ENCODE measurements at places on chromosomes 2 and 18.
A peak's percentile ranks its signal among the peaks of the same experiment; 100 is the strongest.

DNA sequence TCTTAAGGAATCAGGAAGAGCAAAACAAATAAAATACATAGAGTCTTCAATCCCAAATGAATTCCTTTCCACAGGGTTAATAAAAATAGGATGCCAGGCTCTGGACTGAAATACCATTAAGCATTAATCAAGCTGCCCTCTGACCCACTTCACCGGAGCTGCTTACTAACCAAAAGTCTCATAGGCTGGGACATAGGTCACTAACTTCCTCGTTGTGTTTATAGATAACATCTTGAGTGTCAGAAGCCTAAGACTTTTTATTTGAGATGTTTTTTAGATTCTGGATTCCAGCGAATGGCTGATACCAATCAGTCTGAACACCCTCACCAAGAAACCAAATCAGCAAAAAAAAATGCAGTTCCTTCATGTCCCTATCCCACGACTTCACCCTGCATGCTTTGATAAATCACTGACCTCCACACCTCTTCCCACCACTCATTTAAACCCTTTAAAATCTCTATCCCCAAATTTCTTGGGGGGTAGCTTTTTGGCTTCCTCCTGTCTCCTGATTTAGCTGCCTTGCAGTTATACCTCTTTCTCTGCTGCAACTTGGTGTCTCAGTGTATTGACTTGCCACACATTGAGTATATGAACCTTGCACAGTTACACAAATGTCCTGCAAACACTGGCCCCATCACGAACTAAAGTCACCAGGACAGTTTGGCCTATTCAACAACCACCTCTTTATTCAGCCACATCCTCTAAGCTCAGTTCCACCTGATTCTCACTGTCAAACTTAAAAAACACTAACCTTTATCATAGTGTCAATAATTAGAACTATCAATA is 399.3 kb downstream of the METTL4 start:
- DNase-seq = no peak

- no peak for DNase-seq
These were observed 66.6 kb downstream of the ZFP36L2 start for GRCh38 chr2:43159797-43160196.

- no peak for DNase-seq
These were observed 53.0 kb downstream of the ICOS start for GRCh38 chr2:203989521-203989920.

GRCh38 chr18:74407888-74408287 is 49.2 kb downstream of the DIPK1C start:
- no peak for DNase-seq

- DNase-seq = no peak
These were observed 35.2 kb upstream of the THOC1 start for GRCh38 chr18:303011-303410.

- no peak for DNase-seq
These were observed 51.5 kb downstream of the TMEM18 start for GRCh38 chr2:625415-626333.

GRCh38 chr2:239370403-239370802 is 30.4 kb downstream of the HDAC4 start:
- DNase-seq = no peak

- no peak for DNase-seq
These were observed 678 bp upstream of the OTX1 start for GRCh38 chr2:63049970-63050333.

- DNase-seq = no peak
These were observed 89.6 kb downstream of the MCFD2 start for GRCh38 chr2:46825939-46826568.

DNA sequence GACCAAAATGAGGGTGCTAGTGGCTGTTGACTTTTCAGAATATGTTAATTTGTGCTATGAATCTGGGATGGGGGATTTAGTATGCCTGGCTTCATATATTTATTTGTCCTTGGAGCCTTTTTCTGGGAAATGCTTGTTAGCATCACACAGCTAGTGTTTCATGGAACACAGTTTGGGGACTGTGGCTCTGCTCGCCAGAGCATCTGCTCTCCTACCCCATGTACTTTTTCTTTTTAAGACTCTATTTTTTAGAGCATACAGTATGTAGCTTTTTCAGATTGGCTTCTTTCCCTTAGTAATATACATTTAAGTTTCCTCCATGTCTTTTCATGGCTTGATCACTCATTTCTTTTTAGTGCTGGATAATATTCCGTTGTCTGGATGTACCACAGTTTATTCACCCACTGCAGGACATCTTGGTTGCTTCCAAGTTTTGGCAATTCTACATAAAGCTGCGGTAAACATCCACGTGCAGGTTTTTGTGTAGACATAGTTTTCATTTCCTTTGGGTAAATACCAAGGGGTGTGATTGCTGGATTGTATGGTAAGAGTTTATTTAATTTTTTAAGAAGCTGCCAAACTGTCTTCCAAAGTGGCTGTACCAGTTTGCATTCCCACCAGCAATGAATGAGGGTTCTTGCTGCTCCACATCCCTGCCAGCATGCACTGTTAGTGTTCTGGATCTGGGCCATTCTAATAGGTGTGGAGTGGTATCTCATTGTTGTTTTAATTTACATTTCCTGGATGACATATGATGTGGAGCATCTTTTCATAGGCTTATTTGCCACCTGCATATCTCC is 44.1 kb downstream of the EFR3B start:
- DNase-seq = no peak

GRCh38 chr2:237170020-237170419 is 84.3 kb downstream of the COPS8 start:
- DNase-seq = no peak

DNA sequence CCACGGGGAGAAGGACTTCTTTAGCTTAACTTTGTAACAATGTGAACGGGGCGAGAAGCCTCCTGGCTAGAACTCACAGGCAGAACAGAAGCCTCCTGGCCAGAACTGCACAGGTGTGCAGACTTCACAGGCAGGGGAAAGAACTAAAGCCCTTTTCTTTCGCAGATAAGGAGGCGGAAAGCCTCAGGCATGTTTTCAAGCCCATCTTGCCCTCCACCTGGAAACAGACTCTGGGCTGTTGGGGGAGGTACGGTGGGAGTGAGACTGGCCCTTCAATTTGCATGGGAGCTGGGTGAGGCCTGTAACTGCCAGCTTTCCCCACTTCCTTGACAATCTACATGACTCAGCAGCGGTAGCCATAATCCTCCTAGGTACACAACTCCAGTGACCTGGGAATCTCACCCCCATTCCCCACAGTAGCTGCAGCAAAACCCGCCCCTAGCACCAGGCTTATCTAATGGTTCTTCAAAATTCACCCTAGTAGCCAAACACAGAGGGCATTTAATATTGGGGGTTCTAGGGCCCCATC is 22.9 kb upstream of the ABCA12 start:
- no peak for DNase-seq

- DNase-seq = no peak
These were observed 43.9 kb upstream of the KCNF1 start for GRCh38 chr2:10867692-10868420.

GRCh38 chr18:73797419-73797818 is 350.2 kb downstream of the FBXO15 start:
- DNase-seq = no peak

DNA sequence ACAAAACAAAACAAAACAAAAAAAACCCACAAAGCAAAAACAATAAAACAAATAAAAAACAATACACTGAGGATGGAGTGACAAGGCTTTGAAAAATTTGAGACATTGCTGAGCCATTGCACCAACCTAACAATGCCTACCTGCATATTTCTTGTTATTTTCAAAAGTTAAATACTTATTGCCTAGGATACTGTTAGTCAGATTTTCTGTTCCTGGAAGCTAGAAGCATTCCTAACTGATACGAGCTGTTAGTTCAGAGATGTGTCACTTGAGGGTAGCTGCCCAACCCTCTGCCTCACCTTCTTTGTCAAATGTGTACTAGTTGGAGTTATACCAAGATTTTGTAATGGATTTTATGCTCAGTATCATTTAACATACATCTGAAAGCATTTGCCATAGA is 187.2 kb downstream of the TXNL1 start:
- no peak for DNase-seq

GRCh38 chr2:16103614-16104314 is 163.4 kb downstream of the MYCN start:
- no peak for DNase-seq

DNA sequence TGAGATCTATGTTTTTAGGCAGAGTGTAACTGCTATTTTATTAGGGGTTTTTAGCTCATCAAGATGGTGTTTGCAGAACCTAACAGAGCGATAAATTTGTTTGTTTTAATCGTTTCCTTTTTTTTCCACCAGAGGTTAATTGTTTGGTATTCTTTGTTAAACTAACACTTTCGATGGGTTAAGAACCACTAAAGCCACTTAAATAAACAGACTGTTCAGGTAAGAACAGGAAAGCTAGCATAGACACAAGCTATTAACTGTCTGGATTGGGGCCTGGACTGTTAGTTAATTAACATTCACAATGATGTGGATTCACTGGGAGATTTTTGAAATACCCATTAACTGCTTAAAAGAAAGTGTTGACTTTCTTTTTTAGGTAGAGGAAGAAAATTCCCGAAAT is 209.0 kb upstream of the COPS8 start:
- no peak for DNase-seq

DNA sequence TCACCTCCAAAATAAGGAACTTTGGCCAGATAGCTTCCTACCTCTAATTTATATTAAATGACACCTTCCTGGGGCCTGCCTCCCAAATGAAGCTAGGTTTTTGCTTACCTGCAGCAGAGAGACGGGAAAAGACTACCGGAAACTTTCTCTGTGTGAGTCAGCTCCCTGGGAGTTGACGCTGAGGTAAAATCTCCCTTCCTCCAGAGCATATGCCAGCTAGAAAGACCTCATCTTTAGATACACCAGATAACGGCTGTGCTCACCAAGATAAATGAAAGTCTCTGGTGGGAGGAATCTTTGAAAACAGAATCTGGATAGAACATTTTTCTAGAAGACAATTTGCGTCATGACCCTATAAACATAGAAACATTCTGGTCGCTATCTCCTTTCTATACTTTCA is 99.7 kb upstream of the RFX8 start:
- DNase-seq = no peak

DNA sequence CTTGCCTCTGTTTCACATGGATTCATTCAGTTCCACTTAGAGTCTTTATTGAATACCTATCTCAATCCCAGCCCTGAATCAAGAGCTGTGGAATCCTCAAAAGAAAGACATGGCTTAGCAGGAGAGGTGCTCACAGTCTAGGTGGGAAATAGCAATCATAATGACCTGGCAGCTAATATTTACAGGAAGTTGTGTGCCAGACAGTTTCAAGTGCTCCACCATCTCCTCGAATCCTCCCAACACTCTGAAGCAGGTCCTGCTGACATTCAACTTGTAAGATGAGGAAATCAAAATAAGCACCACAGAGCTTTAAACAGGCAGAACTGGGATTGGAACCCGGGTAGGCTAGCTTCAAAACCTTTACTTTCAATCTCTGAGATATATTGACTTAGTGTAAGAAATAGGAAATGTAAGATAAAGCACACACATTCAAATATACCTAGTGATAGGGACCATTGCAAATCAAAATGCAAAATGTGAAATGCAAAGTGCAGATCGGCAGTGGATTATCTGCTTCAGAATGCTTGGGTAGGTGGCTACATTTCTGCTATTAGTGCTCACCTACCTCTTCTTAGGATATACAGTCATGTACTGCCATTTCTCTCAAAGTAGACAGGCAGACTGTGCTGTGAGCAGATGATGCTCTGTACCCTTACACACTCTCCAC is 182.0 kb downstream of the PRKCE start:
- no peak for DNase-seq

- DNase-seq = no peak
These were observed 72.7 kb downstream of the NYAP2 start for GRCh38 chr2:225472161-225472560.

DNA sequence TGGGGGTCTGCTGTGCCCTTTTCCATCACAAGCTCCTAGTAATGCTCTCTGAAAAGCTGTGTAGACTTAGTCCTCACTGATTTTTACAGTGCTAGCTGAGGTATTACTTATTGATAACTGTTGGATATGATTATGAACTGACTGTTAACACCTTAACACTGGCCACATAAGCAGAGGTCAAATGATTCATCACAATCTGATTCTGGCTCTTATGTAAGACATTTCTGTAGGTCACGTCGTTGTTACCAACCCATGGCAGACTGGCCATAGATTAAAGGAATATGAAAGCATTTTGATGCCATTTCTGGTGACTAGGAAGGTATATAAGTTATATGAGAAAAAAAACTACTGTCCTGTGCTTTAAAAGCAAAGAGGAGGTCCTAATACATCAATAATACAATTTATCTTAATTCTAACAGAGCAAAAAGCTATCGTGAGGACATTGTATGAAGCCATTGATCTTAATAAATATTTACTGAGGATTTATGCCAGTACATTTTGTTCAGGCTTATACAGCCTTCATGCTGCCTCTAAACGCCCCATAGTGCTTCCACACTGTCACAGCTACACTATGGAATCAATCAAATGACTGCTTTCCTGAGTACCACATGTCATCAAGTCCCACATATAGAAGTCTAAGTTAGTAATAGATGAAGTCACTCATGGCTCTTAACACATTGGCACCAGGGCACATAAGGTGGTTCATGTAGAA is 6.9 kb upstream of the RND3 start:
- no peak for DNase-seq

GRCh38 chr2:217535957-217536708 is 466.7 kb downstream of the TNS1 start:
- DNase-seq = no peak

GRCh38 chr2:64493788-64494187 is 30.3 kb upstream of the AFTPH start:
- DNase-seq = no peak

- peak; percentile 36 for DNase-seq
These were observed 45.1 kb upstream of the ACAA2 start for GRCh38 chr18:49858309-49859020.

DNA sequence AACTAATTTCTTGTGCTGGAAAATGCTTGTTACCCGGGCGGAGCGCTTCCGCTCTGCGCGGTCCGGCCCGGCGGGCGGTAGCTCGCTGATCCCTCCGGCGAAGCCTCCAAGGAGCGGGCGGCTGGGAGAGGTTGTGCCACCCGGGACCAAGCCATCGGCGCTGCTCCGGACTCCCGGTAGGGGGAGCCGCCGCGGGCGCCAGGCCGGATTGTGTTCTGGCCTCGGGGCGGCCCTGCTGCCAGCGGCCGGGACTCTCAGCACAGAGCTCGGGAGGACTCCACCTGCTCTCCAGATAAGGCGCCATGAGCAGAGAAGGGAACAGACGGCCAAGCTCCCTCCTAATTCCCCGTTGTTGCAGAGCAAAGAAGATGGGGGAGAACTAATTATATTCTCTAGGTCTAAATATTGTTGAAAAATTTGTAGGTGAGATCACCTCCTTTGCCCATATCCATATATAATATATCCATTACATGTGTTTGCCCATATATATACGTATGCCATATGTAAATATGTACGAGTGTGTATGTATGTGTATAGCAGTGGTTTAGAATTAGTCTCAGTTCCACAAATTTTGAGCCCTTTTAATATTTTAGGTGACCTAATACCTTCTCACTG is 13.8 kb upstream of the SATB2 start:
- DNase-seq = no peak

- no peak for DNase-seq
These were observed 268.5 kb upstream of the ZSWIM2 start for GRCh38 chr2:187117483-187117882.

DNA sequence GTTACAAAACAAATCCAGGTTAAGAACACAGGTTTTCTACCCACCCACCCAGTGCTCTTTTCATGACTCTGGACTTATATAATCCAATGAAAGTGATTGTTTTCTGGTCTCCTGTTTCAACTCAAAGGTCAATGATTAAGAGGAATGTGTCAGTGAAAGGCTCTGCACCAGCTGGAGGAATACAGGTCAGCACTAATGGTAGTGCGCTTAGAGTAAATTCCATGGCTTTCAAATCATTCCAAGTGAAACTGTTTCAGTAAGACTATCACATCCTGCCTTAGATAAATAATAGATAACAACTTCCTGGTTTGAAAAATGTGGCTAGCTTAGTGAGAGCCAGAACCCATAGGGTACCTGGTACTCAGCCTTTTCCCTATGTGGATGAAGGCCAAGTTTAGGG is 47.8 kb downstream of the SLC9A4 start:
- DNase-seq = no peak
